ENCODE measurements at places on chromosomes 4 and X. TPM values are rescaled to one million over a fixed set of nuclear protein-coding genes. Genes with fewer than 3 reads are reported as not detected.

DNA sequence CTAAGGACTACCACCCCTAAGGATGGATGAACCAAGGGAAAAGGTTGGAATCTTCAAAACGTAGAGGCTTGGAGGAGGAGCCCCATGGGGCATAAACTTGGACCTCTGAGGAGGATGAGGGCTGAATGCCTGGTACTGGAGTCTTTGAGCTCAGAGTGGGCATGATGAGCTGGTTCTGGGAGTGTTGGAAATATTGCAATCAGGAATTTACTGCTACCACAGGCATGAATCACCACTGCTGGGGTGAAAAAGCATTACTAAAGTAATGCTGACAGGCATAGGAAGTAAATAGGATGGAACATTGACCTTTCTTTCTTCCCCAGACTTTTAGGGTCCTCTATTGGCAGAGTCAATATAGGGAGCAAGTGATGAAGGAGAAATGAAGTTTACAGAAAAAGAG, 105.8 kb upstream of the RPS6KA3 start:
- no peak for DNase-seq

GRCh38 chrX:55011294-55011693, 11.1 kb downstream of the APEX2 start:
- DNase-seq, result no peak

- no peak for DNase-seq
Measured at GRCh38 chr4:83115000-83115399, 471 bp upstream of the PLAC8 start.

DNA sequence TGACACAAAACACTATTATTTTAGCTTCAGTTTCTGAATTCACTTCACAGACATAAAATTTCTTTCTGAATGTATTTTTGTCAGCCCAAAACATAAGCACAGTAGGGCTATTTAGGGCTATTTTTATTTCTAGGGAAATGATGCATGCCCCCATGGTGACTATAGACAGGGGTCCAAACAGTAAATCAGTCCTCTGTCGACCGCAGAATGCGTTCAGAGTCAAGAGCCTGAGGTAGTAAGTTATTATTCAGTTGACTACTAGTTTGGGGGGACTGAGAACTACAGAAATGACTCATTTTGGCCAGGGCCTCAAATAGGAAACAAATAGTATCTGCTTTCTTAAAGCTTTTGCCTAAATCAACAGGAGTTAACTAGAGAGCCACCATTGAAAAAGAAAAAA, 414.4 kb downstream of the AFF2 start:
- no peak for DNase-seq

DNA sequence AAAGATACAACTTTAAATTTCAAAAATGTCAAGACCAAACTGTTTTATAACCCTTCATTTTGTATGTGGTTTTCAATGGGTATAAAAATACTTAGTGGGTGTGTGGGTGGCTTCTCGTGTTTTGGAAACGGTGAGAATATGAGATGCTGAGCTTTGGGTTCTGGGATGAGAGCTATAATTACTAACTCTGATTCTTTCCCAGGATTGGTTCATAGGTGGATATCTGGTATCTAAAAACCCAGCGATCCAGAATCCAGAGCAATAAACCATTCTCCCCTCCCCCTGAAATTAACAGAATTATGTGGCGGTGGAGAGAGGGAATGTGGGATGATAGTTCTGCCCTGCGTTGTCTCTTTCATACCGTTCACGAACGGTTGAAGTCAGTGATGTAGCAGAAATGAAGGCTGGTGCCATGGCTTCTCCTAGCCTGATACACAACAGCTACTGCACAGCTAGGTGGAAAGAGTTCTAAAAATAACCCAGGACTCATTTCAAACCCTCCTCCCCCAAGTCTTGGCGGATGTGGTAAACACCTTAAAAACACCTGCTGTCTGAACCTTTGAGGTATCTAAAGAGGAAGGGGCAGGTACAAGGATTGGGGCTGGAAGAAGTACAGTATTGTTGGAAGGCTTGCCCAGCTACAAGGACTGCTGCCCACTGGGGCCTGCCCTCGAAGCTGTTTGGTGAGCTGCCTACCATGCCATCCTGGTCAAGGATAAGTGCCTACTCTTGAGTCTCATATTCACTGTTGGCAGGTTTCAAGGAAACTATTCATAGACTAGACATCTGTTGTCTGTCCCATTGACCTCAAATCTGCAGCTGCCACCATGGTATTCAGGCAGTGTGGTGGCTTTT, 44.5 kb downstream of the SEPTIN11 start:
- no peak for DNase-seq

Gene TRIM75
- total RNA-seq, result not detected

GRCh38 chr4:123599061-123599919, 202.7 kb downstream of the SPRY1 start:
- DNase-seq, result no peak

- no peak for DNase-seq
Measured at GRCh38 chr4:102477657-102478056, 23.5 kb upstream of the NFKB1 start.

Gene NPY2R
- 3.6 TPM for total RNA-seq

Gene UGT2B17
- not detected for total RNA-seq

DNA sequence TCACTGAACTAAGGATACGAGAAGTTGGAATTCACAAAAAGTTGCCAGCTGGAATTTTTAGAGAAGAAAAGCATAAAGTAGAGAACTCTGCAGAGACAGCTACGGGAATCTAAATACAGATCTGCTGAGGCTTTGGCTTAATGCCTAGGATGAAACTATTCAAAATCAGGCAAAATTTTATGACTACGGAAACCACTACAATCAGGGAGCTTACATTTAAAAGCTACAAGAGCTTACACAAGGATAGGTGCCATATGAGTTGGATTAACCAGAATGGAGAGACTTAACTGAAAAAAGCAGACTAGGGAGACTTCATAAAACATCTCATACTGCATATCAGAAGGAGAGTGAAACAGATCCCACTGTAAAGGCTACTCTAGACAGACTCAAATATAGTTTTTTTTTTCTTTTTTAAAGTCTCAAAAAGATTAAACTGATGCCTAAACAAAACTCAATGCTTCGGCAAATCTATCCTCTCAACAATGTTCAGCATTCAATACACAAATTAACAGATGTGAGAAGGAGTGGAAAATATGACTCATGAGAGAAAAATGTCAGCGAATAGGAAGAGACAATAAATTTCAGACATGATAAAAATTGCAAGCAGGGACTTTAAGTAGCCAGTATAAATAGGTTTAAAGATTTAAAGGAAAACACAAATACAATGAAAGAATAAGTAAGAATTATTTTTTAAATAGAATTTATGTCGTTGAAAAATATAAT, 586.1 kb downstream of the FSTL5 start:
- DNase-seq, result no peak

Gene TENM3
- 29.7 TPM for total RNA-seq
